Anterior cingulate cortex (tissue), 58 donors: ENCODE measurements at places on chromosomes 7 and 10.

DNA sequence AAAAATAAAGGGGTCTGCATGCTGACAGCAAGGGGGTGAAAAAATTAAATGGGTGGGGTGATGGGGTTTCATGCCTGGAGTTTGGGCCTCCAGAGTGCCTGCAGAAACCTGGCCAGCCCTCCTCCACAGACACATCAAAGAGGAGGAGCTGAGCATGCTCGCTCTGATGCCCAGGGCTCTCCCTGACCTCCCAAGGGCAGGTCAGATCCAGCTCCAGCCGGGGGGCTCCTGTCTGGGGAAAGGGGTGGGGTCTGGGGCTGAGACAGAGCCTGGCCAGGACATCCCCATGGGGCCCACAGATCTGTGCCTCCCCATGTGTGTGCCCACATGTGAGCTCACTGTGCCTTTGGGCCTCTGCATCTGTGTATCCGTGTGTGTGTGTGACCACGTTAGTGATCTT lies 915 bp upstream of the CALHM1 start:
- no peak for DNase-seq

DNA sequence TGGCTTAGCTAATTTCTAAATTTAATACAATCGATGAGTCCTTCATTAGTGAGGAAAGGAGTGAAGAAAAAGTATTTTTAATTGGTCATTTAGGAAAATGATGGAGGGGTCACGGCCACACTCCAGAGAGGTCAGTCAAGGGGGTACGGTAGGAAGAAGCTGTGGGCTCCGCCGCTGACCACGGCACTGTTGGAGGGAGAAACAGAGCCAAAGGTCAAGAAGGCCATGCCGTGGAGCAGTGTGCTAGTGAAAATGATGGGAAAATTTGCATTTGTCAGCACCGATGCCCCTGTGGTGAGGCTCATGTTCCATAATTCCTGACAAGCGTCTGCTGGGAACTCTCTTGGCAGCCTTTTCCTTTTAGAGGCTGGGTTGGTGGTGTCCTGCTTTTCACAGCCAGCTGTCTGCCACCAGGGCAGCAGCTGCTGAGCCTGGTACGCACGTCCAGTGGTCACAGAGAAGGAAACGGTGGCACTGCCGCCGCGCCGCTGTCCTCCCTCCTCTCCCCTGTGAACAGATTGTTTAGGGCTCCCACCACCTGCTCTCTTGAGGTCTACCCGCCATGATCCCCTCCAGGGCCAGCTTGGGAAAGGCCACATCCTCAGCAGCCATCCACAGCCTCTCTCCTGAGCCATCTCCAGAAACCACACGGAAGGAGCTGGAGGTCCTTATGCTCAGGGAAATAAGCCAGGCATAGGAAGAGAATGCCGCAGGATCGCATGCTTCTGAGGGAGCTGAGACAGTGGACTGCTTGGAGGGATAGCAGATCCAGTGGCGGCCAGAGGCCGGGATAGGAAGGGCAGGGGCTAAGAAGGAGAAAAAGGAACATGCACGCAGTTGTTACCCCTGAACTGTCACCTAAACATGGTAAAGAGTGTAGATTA lies 263.7 kb upstream of the PPP2R2D start:
- DNase-seq, result no peak

DNA sequence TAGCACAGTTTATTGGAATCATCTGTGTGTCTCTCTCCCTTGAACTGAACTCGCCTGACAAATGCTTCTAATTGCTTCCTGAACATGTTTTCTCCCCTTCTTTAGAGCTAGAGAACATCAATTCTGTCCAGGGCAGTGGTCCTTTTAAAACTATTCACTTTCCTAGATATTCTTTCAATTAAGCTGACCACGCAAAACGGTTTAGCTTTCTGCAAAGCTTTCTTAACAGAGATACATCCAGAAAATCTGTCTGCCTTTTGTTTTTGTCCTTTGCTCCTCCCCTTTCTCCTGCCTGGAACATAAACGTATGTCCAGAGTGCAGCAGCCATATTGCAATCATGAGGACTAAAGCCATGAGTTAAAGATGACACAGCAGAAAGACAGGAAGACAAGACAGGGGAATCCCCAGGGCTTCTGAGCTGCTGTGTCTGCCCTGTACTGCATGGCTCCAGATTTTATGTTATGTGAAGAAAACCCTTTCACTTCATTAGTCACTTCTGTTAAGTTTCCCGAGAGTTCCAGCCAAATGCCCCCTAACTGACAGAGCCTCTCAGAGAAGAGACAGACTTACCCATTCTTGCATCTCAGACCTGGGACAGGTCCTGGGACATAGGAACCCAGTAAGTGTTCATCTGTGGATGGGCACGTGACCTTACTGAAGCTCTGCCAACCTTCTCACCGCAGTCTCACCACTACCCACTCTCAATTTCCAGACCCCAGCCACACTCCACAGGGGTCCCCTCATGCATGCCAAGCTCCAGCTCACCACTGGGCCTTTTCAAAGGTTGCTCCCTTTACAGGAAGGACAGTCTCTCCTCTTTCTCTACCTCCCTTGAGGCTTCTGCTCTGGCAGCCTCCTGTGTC lies 35.0 kb upstream of the CPXM2 start:
- DNase-seq, result no peak

DNA sequence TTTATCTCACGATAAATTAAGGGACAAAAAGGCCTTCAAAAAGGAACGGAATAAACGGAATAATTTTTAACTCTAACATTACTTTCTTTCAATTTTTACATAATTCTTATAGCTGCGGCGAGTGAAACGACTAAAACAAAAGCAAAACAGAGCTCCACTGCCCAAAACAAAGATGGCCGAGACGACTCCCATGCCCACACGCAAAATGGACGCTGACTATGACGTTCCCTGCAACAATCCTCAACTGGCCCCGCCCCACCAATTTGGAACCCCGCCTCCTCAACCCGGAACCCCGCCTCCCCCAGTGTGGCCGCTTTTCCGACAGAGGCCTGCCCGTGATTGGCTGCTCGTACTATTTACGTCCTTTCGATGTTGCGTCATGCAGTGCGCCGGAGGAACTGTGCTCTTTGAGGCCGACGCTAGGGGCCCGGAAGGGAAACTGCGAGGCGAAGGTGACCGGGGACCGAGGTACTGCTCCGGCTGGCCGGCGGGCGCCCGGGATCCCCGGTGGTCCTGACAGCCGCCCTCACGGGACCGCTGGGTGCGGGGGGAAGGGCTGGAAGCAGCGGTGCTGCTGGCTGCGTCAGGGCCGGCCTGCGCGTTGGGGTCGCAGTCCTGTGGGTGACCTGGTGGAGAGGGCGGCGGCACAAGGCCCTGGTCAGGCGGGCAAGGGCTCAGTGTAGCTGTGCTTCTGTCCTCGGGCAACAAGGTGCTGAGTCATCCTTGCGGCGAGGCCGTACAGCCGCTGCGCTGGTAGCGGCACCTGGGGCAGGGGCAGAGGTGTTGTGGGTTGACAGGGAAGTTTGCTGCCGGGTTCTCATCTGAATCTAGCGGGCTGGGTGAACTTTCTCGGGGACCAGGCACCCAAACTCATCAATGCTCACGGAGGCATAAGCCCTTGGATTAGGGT lies at the start of gene GHITM:
Gene GHITM (plus strand): TSS at position 384 of the 910 bp plus-strand sequence. CDS start 1,992 bp downstream, outside the sequence.
- DNase-seq, result peak; percentile 94

DNA sequence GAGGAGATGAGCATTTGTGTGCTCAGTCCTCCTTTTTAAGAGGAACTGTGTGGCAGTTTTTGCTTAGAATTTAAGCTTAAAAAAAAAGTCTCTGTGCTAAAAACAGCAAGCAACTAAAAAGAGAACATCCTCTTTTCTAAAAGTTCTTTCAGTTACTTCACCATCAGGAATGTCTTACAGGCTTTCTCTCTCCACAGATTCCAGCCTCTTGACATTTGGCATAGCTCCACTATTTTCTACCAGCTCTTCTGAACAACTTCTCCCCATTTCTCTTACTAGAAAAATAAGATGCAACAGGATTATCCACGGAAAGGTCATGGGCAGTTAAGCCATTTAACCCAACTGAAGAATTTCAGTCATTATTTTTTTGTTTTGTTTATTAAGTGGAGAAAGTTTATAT lies 13.2 kb downstream of the PCLO start:
- no peak for DNase-seq

- no peak for DNase-seq
These were observed at the start of gene CCM2 for GRCh38 chr7:45000093-45001032. CCM2 (plus strand) TSS chr7:45000201; CDS start chr7:45000334, 133 bp downstream.

DNA sequence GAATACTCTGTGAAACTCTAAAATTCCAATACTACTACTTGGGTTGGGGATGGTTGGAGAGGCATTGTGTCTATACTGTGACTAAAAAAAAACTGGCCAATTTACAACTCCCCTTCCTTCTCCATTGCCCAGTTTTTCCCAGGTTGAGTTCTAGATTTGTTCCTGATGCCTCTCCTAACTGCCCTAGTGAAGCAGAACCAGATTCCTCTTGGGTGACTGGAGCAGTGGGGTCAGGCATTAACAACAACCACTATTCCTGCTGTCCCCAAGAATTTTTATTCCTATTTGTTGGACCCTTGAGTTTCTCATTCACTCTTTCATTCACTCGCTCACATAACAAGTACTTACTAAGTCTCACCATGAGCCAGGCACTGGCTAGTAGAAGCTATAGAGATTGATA lies 5.8 kb downstream of the GOT1 start:
- no peak for DNase-seq

- no peak for DNase-seq
These were observed 907 bp upstream of the VPS50 start for GRCh38 chr7:93231259-93231658.

- DNase-seq, result no peak
These were observed 2.1 kb downstream of the NFE2L3 start for GRCh38 chr7:26153823-26154783.

DNA sequence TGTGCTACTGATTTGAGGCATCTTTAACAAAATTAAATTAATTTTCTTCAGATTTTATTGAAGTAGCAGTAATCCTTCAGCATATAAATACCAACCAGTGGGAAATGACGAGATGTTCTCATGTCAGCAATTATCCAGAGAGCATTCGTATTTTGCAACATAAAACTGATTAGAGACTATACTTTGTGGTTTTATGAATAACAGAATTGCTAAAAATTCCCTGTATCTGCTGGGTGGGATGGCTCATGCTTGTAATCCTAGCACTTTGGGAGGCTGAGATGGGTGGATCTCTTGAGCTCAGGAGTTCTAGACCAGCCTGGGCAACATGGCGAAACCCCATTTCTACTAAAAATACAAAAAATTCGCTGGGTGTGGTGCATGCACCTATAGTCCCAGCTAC lies 56.9 kb downstream of the ATAD1 start:
- DNase-seq, result no peak

GRCh38 chr7:33666531-33666930 lies 238.8 kb upstream of the BMPER start:
- no peak for DNase-seq

DNA sequence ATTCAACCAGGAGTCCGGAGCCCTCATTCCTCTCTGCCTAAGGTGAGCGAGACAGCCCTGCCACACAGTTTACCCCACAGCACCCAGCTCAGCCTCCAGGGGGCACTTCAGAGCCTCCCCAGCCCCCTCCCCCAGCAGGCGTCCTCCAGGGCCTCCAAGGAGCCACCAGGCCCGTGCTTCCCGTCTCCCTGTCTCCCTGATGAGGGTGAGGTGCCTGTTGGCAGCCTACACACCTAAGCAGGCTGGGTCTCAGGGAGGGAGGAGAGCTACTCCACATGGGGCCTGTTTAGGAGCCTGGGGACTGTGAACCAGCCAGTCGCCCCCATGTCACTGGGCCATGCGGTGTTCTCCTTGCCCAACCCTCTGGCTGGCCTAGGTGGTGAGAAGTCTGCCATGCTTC lies 28.9 kb upstream of the TRIM8 start:
- DNase-seq, result no peak

- no peak for DNase-seq
These were observed 26.4 kb upstream of the UMAD1 start for GRCh38 chr7:7614018-7614741.

DNA sequence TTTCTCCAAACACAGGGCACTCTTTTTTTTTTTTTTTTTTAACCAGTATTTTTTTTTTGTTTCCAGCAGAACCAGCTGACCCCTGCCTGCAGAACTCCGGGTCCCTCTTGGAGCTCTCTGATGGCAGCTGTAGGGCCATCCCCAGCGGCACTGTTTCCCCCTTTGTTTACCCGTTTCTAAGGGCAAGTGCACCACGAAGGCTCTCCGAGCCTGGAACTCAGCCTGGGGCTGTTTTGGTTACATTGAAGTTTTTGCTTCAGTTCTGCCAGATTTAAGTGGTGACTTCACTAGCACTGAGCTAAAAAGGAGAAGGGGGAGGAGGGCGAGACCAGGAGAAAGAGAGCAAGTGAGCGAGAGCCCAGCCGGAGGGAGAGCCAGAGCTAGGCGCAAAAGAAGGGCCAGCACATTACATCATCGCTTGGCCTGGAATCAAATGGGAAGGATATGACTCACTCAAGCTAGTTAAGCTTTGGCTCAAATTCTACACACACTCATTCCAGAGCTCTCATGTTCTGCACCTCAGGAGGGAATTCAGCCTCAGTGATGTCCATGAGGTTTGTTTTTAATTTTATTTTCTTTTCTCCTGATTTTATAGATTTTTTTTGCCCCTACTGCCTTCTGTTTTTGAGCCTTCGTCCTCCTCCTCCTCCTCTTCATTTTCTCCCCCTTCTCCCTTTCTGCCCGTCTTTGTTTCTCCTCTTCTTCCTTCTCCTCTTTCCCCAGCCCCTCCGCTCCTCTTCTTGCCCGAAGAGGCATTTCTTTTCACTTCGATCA lies 272.3 kb downstream of the TRIL start:
- peak; percentile 85 for DNase-seq

GRCh38 chr7:12357508-12357907 lies 46.2 kb downstream of the VWDE start:
- DNase-seq, result no peak

GRCh38 chr7:117085275-117085674 lies 132.0 kb downstream of the ST7 start:
- no peak for DNase-seq

DNA sequence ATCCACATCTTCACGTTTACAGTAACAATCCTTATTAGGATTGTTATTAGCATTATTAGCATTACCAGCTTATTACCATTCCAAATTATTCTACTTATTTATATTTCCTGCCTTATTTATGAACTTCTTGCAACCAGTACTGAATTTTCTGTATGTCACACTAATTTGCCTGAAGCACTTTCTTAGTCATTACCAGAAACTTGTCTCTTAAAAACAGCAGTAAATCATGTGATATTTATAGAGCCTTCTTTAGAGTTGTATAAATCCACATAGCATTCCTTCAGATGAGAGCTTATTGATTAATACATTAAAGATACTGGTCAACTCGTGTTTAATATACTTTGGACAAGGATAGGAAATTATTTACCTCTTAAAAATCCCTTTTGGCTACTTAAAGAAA lies 618.6 kb downstream of the SUGCT start:
- no peak for DNase-seq

GRCh38 chr10:68135922-68136792 lies 26.9 kb downstream of the MYPN start:
- DNase-seq, result no peak

DNA sequence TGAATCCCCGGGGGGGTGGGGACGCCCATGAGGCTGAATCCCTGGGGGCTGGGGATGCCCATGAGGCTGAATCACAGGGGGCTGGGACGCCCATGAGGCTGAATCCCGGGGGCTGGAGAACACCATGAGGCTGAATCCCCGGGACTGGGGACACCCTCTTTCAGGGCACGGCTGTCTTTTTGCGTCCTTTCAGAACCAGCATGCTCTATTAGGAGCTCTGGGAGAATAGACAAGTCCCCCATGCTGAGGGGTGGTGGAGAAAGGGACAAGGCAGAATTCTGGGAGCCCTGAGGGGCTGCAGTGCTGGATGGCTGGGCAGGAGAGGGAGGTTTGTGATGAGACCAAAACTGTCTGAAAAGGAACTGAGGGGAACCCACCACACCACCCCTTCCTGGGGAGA lies 257.3 kb upstream of the TCERG1L start:
- DNase-seq, result no peak

- DNase-seq, result peak; percentile 3
These were observed 481.5 kb upstream of the AKR1E2 start for GRCh38 chr10:4344492-4344994.

GRCh38 chr7:83162402-83163256 lies at the start of gene PCLO:
PCLO (minus strand) TSS chr7:83162884; CDS start chr7:83162592, 292 bp downstream.
- DNase-seq, result peak; percentile 62
